HS-27A (cell line): ENCODE measurements at places on chromosomes 12 and 14.

DNA sequence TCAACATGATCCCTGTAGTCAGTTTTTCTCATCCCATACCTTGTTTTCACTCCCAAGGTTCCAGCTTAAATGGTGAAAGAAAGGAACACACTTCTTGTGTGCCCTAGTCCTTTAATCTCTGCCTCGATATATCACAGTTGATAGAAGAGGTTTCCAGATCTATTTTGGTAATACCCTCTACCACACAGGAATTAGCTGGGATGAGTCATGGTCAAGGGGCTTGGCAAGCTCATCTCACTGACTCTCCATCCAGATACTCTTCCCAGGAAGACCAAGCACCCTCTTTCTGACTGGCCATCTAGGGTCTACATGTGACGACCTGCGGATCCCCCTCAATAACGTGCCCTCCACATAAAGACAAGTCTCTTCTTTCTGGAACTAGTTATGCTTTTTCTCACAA is 277.9 kb downstream of the ITPR2 start:
- no peak for DNase-seq

- DNase-seq, result no peak
These were observed 78.2 kb upstream of the CFL2 start for GRCh38 chr14:34792598-34792997.

DNA sequence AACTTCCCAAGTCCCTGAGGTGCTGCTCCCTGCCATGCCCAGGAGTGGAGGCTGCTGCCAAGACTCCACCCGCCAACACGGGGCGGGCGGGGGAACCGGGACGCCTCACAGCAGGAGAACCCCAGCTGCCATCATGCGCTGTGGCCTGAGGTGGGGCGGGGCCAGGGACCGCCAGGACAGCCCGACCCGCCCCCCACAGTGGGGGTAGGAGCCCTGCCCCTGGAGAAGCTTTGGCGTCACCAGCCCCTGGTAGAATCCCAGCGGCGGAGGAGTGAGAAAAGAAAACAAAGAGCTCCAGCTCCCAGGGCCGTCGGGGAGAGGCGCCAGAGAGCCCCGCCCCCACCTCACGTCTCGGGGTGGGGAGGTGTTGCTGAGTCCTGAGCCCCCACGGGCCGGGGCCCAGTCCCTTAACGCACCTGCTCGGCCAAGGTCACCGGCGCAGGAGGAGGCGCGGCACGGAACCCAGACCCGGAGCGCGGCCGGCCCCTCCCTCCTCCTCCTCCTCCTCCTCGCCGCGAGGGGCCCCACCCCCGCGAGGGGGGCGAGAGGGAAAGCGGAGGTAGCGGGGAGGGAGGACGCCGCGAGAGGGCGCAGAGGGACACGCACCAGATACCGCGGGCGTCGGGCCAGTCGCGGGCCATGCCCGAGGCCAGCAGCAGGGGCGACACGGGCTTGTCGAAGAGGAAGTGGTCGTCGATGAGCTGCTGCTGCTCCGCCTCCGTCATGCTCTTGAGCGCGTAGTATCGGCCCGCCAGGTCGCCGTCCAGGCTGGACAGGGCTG is 1.8 kb downstream of the CKB start:
- no peak for DNase-seq

DNA sequence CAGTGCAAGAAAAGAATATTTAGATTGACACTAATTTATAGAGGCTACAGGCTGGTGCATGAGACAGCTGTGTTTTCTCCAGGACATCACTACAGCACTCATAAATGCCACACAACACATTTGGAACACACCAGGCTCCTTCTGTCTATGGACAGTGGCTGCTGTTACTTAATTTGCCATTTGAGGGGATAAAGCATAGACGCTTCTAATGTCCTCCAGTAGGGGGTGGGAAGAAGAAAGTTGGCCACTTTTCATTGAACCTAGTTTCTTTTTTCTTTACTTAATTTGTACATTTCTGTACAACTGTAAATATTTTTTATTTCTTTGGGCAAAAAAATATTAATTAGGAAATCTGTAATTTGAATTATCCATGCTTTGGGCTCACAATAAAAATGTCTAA is 12.4 kb upstream of the RTN1 start:
- no peak for DNase-seq

GRCh38 chr14:76920331-76921087 is 94.3 kb downstream of the LRRC74A start:
- DNase-seq, result no peak

DNA sequence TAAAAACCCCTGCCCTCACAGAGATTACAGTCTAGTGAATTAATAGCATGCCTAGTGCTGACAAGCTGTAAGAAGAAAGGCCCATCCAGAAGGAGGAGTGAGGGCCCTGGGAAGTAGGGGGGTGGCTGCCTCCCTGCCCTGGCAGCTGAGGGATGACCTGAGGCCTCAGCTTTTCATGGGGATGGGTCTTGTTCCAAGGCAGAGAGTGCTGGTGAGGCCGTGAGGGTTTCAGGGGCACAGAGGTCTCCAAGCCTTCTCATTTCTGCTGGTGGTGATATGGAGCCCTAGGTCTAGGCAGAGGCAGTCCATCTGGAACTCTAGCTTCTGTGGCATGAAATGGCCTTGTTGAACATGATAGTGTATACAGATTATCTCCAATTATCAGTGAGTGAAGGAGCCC is 114.4 kb downstream of the ZFP36L1 start:
- no peak for DNase-seq

DNA sequence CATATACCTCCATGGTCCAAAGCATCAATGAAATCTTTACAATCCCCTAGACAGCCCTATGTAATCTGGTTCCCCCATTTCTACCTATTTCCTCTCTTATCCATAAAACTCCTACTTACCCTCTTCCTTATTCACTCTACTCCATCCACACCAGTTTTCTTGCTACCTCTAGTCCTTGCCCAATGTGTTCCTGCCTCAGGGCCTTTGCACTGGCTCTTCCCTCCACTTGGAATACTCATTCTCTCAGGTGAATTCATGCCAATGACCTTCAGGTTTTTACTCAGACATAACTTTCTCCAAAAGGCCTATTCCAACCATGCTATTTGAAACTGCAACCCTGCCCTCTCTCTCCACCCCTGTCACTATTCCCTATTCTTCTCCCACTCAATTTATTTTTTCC is 138.7 kb upstream of the KRR1 start:
- DNase-seq, result no peak

DNA sequence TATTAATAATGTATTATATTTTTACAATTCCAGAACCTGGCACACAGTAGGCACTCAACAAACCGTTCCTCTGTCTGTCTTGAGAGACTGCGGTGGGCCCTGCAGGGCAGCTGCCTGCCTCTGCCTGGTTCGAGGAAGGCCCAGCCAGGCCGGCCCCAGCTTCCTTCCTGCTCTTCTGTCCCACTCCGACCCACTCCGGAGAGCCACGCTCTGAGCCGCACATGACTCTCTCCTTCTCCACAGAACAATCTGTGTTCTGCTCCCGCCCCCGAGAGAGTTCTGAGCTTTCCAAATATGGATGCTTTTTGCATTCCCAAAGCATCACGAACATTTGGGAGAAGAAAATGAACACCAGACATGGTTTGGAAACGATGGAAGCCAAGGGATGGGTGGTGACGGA is 57.3 kb downstream of the TTC7B start:
- no peak for DNase-seq

DNA sequence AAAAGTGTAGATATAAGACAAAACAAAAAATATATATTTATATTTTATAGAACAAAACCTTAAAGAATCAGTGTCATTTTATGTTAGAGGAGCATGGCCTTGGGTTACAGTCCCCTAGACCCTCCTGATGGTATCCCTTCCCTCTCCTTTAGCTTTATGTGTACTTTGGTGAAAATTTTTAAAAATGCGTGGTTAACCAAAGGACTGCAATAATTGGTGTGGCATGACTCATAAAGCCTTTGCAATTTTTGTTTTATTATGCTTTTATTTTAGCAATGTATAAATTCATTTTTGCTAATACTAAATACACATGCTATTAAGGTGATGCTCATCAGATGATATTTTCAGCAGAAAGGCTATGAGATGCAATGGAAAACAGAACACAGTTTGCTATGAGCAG is 264.4 kb downstream of the SYT1 start:
- no peak for DNase-seq

DNA sequence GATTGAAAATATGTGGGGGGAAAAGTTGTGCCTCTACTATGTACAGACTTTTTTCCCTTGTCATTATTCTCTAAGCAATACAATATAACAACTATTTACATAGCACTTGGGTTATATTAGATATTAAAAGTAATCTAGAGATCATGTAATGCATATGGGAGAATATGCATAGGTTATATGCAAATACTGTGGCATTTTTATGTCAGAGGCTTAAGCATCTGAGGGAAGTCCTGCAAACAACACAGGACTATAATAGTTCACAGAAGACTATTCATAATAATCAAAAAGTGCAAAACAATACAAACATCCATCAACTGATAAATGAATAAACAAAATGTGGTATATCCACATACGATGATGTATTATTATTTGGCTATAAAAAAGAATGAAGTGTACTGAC is 33.7 kb downstream of the YAF2 start:
- no peak for DNase-seq

DNA sequence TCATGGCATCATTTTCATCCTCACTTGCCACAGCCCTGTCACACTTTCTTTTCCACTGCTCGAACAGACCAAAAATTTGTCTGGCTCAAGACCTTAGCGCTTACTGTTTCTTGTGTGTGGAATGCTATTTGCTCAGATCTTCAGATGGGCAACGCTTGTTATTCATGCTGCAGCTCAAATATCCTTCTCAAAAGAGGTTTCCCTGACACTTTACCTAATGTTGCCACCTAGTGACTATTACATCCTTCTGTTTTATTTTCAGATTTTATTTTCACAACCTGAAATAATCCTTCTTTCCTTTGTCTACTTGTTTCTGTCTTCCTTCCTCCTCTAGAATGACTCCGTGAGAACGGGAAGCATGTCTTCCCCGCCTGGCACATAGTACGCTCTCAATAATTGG is 5.6 kb downstream of the FBXO33 start:
- DNase-seq, result no peak

DNA sequence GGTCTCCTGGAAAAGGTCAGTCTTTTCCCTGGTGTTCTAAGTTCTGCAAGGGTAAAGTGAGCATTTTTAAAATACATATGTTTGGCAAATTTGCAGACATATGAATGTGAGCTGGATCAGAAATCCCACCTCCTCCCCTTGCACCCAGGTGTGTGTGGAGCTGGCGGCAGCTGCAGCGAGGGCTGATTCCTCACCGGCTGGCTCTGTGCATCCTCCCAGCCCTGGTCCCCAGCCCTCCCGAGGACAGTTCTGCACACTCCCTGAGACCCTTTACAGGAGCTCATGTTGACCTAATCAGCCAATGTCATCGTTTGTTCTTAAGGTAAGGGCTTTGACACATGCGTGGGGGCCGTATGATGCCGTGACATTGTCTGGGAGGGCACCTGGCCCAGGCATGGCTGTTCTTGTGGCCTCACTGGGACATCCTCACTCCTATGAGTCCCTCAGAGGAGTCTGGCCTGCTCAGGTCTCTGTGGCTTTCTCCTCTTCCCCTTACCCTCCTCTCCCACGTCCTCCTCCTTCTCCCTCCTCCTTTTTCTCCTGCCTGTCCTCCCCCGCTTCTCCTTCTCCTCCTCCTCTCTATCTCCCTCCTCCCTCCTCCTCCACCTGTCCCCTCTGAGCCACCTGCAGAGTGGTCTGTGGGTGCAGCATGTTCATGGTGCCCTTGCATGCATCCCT is 289.2 kb upstream of the SFSWAP start:
- DNase-seq, result no peak

DNA sequence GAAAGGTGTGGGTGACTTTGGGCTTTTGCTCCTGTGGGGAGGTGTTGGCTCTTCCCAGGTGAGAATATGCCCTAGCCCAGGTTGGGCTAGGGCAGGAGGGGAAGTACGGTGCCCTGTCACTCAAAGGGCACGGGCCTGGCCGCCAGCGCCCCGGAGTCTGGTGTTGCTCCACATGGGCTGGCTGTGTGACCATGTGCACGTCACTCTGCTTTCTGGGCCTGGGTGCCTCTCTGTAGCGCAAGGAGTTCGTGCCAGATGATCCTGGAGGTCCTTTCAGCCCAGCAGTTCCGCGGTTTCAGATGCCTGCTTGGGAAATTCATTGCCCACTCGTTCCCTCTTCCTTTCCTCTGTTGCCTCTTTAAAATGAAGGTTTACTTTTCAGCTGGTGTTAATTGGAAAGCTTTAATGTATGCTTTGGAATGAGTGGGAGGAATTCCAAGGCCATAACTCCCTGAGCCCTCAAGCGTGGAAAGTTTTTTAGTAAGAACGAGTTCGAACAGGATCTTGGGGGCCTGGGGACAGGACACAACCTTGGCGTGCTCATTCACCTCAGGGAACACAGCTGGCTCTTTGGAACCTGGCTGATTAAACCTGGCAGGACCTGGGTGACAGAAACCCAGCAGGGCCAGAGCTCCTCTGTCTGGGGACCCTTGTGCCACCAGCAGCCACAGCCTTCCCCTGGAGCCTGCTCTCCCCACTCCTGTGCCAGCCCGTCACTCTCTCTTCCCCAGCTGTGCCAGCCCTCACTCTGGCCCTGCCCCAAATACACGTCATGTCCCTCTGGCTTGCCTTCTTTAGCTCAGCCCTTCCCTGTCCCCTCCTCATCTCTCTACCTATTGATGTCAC is 42.8 kb downstream of the TSPAN9 start:
- DNase-seq, result no peak

DNA sequence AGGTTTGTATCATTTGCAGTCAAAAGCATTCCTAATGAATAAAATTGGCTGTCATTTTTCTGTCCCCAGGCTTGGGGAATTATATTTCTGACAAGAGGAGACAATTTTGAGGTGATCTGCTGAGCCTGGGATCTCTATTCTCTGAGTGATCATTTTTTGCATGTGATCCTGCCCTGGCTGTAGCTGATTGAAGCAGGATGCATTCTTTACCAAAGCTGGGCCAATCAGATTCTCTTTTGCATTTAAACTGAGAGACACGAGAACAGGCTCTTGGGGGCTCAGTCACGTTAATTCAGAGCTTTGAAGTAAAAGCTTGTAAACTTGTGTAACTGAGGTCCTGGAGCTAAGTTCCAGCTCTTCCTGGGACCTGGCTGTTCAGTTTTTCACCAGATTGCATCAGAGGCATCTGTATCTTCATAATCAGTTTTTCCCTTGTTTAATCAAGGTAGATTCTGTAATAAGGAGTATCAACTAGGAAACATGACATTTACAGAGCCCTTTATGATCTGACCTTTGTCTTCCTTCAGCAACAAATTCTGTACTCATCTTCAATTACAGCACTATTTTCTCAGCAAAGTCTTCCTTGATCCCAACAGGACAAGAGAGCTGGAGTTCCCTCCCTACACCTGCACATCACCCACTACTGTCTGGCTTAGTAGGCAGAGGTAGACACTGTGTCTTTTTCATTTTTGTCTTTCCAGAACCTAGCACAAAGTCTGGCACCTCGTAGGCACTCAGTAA is 35.0 kb upstream of the MANSC4 start:
- DNase-seq, result no peak
